ENCODE measurements at places on chromosomes 12 and 14.

- DNase-seq = no peak
Measured at GRCh38 chr12:46661110-46661845, 164.5 kb downstream of the SLC38A4 start.

DNA sequence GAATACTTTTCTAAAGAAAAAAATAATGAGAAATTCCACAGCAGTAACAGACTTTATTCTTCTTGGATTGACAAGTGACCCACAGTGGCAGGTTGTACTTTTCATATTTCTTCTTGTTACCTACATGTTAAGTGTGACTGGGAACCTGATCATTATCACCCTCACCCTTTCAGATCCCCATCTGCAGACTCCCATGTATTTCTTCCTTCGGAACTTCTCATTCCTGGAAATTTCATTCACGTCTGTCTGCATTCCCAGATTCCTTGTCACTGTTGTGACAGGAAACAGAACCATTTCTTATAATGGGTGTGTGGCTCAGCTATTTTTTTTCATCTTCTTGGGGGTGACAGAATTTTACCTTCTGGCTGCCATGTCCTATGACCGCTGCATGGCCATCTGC lies 2.3 kb downstream of the OR6C75 start:
- DNase-seq = no peak

GRCh38 chr12:81558031-81558430 lies 201.1 kb downstream of the PPFIA2 start:
- no peak for DNase-seq

GRCh38 chr12:68122236-68122920 lies 37.2 kb downstream of the IFNG start:
- DNase-seq = no peak

DNA sequence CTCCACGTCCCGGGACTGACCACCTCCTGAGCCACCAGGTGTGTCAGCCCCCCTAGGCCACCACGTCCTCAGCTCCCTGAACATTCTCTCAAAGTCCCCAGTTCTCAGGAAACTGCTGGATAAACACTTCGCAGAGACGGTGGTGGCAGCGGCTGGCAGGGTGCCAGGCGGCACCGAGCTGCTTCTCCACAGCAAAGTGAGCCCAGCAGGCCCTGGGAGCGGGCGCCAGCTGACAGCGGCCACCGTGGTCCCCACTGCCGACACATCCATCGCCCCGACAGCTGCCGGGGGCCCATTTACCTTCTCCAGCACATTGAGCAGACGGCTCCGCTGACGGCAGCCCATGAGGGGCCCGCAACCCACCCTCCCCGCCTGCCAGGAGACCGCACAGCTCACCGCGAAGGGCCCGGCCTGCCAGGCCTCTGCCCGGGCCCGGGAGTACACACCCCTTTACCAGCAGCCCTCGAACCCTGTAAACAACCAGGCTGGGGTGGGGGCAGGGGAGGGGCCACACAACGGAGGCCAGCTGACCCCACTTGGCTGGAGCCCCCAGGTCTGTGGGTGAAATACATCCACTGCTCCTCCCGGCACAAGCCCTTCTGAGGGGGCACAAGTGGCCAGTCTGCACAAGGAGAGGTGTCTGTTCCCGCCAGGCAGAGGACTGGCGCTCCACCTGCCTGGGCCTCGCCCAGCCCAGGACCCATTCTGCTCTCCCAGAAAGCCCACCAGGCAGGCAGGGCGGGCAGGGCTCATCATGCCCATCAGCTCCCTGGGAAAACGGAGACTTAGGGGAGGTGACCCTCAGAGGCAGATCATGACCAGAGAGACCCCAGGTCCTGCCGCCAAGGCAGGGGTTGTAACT lies 10.5 kb downstream of the AKT1 start:
- DNase-seq = no peak

DNA sequence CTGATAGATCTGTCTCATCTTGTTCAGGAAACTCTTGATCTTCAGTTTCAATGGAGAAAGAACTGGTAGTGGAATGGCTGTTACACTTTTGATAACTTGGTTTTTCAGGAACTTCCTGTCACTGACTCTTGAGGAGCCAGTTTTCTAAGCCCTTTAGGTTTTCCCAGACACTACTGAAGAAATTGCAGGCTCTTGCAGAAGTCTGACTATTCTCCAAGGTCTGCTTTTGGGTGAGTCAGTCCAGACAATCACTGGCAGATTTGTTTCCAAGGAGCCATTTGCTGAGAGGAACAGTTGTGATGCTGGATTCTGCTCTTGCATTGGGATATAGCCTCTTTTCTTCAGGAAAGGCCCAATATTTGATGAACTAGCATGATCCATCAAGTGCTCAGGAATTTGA lies 468.0 kb downstream of the FUT8 start:
- no peak for DNase-seq

DNA sequence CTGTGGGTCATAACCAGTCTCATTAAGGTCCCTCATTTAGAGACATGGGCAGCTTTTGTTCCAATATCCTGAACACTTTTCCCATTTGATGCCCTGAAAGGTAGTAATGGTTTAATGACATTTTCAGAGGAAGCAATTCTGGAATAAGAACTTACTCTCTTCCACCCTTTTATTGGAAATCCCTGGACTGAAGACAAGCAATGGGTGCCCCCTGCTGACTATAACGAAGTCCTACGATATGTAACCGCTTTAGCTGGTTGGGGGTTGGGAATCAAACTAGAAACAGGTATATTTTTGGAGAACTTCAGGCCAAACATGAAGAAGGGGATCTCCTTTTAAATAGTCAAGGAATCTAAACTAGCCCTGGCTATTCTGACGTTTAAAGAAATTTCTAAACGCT lies 20.5 kb downstream of the SARNP start:
- no peak for DNase-seq

DNA sequence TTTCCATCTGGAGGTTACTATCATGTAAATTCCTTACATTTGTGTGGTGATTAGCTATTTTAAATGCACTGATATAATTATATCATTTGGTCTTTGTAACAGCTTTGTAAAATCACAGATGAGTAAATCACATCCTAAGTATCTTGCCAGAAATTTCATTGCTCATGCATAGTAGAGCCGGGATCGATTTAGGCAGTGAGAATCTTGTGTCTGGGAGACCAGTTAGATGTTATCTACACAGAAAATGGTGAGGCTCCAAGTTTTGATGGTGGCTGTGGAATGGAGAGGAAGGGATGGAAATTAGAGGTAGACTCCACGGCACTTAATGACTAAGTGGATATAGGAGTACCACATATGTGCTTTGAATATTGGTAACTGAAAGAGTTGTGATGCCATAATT lies 156.3 kb downstream of the MSRB3 start:
- no peak for DNase-seq

DNA sequence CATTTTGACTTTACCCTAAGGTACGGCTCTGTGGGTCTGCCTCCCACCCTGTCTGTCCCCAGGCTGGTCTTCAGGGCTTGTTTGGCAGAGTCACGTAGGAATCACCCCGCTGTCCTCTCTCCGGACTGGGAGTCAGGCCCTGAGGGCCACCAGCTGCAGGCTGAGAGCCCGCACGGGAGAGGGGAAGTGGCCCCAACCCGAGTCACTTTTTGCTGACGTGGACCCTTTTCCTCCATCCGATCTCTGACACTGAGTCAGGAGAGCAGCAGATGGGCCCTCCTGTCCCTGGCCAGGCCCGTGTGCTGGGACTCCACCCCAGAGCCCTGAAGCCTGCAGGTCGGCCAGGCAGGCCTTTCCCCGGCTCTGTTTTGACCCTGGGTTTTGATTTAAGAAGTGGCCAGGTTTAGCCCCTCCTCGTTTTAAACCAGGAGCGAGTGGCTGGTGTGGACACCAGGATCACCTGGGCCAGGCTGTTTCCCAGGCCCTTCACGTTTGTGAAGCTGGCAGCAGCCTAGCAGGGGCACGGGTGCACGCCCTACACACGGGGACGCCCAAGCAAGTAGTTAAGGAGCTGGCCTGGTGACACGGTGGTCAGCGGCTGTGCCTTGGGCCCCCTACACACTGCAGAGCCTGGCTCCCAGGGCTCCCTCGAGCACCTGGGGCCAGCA lies 12.5 kb upstream of the TEX22 start:
- no peak for DNase-seq

GRCh38 chr12:48999371-49000131 lies at the start of gene DDN:
DDN (minus strand) TSS chr12:48999375; CDS start chr12:48999287, 88 bp downstream.
- DNase-seq = no peak

GRCh38 chr14:75753696-75754095 lies 92.7 kb downstream of the TTLL5 start:
- no peak for DNase-seq

DNA sequence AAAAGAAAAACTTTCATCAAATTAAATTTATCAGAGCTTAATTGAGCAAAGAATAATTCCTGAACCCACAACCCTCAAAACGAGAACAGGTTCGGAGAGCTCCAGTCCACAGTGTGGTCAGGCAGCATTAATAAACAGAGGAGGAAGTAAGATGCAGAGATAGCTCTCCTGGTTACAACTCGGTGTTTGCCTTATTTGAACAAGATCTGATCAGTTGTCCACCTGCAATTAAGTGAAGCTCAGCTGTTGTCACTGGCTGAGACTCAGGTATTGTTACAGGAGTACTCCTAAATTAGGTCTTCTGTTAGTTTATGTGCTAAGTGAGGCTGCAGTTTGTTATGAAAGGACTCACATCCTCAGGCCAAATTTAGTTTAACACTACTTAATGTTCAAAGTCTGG lies 451.4 kb upstream of the PDE3A start:
- DNase-seq = no peak

- no peak for DNase-seq
Measured at GRCh38 chr14:75877884-75878283, 103.9 kb downstream of the TGFB3 start.

DNA sequence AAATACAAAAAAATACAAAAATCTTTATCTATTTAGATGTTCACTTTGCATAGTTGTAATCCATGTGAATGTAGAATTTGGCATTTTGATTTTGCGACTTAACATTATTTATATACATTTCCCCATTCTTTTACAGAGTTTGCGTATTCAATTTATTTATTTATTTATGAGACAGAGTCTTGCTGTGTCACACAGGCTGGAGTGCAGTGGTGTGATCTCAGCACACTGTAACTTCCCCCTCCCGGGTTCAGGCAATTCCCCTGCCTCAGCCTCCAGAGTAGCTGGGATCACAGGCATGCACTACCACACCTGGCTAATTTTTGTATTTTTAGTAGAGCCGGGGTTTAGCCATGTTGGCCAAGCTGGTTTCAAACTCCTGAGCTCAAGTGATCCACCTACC lies 25.3 kb upstream of the STRN3 start:
- no peak for DNase-seq

DNA sequence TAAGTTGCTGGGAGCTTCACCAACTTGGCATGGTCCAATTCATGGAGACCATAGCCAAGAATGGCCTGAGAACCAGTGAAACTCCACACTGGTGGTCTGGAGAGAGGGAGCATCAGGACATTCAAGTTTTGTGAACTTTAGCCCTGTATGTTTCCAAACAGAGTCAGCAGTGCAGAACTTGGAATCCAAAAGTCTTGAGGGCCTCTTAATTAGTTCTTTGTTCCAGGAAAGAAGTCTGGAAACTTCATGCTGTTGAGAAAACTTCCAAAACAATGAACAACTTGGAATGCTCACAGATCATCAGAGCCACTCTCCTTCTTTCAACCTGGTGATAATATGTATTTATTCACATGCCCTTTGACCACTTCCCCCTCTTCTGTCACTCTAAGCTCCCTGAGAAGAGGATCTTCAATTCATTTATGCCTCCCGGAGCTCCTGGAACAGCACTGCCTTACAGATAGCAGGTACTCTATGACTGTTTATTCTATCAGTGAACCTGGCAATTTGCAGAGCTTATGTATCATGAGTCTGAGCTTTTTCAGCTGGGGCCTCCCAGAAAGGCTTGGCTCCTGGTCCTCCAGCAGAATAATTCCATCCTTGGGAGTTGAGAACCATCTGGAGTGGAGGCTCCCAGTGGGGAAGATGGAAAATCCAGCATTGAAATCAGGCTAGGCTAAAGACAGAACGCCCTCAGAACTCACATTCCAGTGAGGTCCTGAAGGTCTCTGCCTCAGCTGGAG lies 191.4 kb downstream of the KTN1 start:
- DNase-seq = no peak

- DNase-seq = no peak
Measured at GRCh38 chr12:52019113-52019770, 12.5 kb downstream of the TAMALIN start.

- no peak for DNase-seq
Measured at GRCh38 chr14:95319312-95320077, at the start of gene CLMN. CLMN (minus strand) TSS chr14:95319908; CDS start chr14:95319792, 116 bp downstream.

DNA sequence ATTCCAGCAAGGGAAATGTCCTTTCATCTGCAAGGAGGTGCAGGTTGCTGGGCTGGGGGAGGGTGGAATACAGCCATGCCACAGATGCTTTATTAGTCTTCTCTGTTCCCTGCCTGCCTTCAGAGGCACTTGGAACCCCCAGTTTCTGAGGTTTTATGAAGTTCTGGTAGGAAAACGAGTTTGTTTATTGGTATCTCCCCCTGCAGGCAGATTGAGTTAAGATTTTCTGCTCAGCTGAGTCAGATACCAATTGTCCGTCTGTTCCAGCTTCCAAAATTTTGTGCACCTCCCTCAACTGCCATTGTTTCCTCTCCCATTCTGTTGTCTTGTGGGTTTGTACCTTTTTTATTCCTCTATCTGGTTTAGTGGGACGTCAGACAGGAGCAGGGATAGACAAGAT lies 155.6 kb downstream of the ETV6 start:
- no peak for DNase-seq

GRCh38 chr12:109510196-109510595 lies 32.8 kb downstream of the UBE3B start:
- DNase-seq = no peak

DNA sequence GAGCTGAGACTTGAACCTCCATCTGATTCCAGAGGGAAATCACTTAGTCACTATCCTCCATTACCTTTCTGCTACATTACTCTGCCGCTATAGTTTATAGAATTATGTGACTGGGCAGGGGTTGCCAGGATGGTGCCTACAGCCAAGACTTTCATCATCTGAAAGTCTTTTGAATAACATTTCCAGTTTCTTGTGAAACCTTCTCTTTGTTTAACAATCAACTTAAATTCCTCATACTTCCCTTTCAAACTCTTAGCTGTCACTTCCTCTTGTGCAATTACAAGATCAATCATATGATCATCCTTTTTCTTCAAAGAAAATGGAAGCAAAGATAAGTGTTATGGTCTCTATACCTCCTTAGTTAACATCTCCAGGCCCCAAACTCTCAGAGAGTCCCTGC lies 25.4 kb upstream of the PELI2 start:
- DNase-seq = no peak

DNA sequence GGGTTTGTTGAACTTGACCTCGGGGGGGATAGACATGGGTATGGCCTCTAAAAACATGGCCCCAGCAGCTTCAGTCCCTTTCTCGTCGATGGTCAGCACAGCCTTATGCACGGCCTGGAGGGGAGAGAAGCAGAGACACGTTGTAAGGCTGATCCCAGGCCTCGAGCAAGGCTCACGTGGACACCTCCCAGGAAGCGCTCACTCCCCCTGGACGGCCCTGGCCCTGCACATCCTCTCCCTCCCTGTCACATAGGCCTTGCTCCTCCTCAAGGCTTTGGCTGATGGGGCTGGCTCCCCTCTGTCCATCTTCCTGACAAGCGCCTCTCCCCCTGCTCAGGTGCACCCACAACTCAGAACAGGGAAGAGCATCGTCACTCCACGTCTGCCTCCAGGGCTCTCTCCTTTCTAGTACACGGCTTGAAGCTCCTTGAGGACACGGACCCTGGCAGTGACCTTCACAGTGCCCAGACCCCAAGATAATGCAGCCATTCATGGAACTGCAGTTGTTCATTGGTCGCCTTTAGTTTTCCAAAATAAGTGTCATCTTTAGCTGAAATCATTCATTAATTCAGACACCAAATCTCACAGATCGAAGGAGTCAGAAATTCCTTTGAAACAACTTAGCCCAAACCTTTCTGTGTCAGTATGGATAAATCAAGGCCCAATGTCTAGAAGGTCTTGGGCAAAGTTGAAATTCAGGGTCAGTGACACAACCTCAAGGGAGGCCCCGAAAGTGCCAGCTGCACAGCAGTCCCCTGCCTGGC lies 9.7 kb downstream of the SERPINA1 start:
- no peak for DNase-seq
